ENCODE measurements at places on chromosomes 3 and 15. TPM values are rescaled to one million over a fixed set of nuclear protein-coding genes. Genes with fewer than 3 reads are reported as not detected.
A peak's percentile ranks its signal among the peaks of the same experiment; 100 is the strongest.

TM4SF1 gene
- 52.2 TPM for total RNA-seq

SLCO3A1 gene
- total RNA-seq = 8.6 TPM

LRRIQ4 gene
- not detected for total RNA-seq

POLQ gene
- 6.4 TPM for total RNA-seq

- DNase-seq = no peak
Measured at GRCh38 chr3:135629701-135630408, 335.7 kb upstream of the PPP2R3A start.

DNA sequence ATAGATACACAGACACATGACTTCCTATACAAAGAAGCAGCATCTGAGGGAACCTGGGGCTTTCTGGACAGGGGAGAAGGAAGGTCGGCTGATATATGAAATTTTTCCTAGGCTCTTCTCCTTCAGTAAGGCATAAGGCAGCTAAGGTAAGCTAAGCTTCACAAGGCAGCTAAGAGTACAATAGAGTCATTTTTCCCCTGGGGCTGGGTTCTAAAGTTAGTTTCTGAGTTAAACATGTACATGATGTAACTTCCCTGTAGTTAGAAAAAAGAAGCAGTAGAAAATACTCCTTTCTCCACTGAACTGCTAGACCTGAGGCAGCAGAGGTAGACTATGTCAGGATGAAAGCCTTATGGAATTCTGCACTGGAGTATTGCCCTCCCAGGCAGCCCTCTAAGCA lies 109.6 kb downstream of the PLD1 start:
- DNase-seq = no peak

DNA sequence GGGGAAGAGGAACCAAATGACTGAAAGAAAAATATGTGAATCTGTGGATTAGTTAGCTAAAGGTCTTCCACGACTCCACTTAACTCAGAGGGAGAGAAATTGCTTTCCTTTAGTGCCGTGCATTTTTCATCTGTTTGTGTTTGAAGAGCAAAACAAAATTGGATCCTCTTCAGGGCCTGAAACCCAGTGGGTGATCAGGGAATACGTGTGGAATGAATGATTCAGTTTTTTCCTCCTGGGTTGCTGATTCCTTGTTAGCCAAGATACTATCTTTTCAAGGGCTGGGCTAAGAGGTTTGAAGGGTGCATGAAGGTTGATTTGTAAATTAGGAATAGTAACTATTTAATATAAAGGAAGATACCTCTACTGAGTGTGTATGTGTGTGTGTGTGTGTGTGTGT lies 61.0 kb downstream of the TPRG1 start:
- no peak for DNase-seq

DNA sequence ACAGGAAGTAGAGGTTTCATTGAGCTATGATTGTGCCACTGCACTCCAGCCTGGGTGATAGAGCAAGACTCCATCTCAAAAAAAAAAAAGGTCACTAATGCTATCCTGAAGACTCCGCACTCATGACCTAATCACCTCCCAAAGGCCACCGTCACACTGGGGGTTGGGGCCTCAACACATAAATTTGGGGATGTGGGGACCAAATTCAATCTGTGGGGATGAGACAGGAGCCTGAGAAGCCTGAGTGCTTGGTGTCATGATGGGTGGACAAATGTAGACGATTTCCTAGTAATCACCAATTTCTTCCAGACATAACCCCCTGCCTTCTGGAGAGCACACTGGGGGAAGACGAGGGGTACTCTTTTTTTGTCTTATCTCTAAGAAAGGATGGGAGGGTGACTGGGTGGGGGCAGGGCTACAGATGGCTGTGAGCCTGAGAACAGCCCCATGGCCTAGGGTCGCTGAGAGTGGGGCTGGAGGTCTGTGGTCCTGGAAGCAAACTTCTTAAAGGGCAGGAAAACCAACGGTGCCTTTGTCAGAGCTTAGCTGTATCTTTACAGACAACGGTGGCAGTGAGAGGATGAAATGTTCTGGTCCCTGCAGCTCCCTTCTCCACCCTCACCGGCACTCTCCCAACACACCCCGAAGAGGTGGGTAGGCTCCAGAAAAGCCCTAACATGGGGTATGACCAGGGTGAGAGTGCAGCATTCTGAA lies 16.6 kb upstream of the KLF13 start:
- no peak for DNase-seq

DNA sequence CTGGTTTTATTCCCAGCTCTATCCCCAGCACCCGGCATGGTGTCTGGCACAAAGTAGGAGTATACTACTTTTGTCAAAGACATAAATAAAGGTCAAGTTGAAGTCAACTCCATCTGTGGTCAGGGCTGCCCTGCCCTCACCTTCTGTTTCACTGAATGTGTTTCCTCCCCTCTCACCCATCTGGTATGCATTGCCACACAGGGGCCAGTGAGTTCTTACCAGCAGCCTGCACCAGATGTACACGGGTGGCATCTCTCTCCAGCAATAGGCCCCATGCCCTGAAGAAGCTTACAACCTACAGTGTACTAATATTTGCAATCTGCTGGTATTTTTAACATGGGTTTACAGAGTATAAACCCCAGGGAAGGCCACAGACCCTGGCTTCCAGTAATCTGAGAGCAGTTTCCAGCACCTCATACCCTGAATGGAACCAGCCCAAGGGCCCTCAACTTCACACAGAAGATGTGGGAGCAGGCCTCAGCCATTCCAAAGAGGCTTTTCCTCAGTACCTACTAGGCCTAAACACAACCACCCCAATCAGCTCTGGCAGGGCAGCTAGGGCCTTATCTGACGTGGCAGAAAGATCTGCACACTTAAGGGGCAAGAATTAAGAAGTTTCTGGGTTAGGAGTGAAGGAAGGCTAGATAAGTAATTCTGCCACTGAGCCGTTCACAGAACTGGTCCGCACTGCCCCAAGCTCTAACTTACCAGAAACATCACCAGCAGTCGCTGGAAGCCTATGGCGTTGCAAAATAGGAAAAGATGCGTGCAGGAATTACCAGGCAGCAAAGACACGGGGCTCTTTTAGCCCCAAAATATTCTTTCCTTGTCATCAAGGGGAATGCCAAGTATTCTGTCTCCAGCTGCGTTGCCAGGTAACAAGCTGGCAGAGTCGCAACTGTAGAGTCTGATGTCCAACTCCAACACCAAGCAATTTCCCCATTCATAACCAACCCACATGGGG lies 2.1 kb downstream of the IDH2 start:
- peak; percentile 23 for DNase-seq

GRCh38 chr15:90362936-90363212 lies 10.8 kb downstream of the ZNF774 start:
- peak; percentile 88 for DNase-seq

DNA sequence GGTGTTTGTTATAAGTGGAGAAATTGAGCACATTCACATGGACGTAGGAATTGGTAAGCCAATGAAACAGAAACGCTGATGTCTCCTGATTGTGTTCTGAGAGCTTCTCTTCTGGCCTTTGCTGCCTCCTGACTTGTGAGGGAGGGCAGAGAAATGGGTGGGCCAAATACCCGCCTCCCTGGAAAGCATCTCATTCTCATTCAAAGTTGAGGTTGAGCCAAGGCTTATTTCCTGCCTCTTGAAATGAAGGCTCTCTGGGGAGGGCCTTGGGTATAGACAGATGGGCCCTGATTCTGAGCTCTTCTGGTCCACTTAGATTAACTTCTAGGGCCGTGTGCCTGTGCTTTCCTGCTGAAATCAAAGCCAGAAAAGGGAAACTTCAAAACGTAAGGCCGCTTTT lies 57.4 kb upstream of the MYZAP start:
- no peak for DNase-seq

- DNase-seq = no peak
Measured at GRCh38 chr3:139557041-139557440, 17.5 kb upstream of the RBP1 start.

DNA sequence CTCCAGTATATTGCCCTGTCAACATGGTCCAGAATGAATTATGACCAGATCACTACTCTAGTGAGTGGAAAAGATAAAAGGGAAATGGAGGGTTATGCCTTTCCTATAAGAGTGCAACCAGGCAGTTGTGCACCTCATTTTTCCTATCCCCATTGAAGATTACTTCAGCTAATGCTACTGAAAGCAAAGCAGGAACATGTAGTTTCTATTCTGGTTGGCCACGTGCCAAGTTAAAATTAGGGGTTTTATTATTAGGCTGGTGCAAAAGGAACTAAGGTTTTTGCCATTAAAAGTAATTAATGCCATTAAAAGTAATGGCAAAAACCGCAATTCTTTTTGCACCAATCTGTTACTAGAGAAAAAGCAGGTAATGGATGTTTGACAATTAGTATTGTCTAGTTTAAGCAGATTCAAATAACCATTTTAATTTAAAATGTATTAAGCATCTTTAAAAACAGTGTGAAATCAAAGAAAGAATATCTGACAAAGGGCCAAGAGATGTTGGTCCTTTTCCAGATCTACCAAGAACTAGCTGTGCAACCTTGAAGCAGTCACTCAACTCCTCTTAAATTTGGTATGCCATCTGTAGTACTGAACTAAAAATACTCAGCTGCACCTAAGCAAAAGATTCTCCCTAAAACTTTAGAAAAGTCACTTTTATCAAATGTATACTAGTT lies 567.5 kb upstream of the CCDC54 start:
- DNase-seq = no peak

DNA sequence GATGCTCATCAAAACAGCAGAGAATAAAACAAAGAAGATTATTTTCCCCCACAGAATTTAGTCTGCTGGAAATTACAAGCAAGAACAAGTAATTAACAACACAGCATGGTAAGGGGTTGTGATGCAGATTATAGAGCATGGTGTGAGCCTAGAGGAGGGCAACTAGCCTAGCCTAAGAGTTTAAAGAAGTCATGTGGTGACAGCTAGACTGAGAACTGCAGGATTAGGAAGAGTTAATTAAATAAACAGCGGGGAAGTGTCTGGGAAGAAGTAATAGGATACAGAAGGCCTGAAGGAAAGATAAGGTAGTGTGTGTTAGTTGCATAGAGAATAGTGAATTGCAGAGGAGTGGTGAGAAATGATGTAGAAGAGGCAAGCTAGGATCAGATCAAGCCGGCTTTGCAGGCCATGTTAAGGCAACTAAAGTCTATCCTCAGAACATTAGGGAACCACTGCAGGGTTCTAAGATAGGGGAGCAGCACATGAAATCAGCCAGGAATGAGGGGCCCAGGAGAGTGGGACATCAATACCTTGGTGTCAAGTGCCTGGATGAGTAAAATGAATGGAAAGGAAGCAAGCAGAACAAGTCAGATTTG lies 11.9 kb upstream of the PKM start:
- no peak for DNase-seq

- DNase-seq = peak; percentile 95
Measured at GRCh38 chr15:90165659-90166489, 35.3 kb upstream of the SEMA4B start.

- DNase-seq = no peak
Measured at GRCh38 chr15:57835119-57835518, 128.6 kb downstream of the POLR2M start.

- no peak for DNase-seq
Measured at GRCh38 chr3:45940004-45940780, 3.1 kb upstream of the CXCR6 start.

GRCh38 chr3:56424336-56424735 lies 43.9 kb downstream of the ERC2 start:
- DNase-seq = no peak
